ENCODE measurements at places on chromosomes 2 and 18. TPM values are rescaled to one million over a fixed set of nuclear protein-coding genes. Genes with fewer than 3 reads are reported as not detected.

CERKL gene
- total RNA-seq: not detected

SRD5A2 gene
- total RNA-seq: not detected

ASB3 gene
- total RNA-seq: 32.6 TPM

NEU2 gene
- not detected for total RNA-seq

CABYR gene
- 5.6 TPM for total RNA-seq

CIDEA gene
- total RNA-seq: 0.26 TPM

CBLN2 gene
- total RNA-seq: not detected

CAPN14 gene
- 0.17 TPM for total RNA-seq

PTPN2 gene
- 23.6 TPM for total RNA-seq

TNFRSF11A gene
- total RNA-seq: 0.66 TPM

MRO gene
- total RNA-seq: under 0.01 TPM

GPAT2 gene
- 3.9 TPM for total RNA-seq

RMDN2 gene
- total RNA-seq: 5.1 TPM

ERBB4 gene
- total RNA-seq: 0.17 TPM

ALLC gene
- not detected for total RNA-seq

IL36B gene
- not detected for total RNA-seq

SPDYA gene
- total RNA-seq: 0.77 TPM

CPS1 gene
- total RNA-seq: 25.7 TPM

TXNDC2 gene
- not detected for total RNA-seq

VAMP8 gene
- total RNA-seq: 2.1 TPM

SCN2A gene
- total RNA-seq: 2.1 TPM

ANKRD23 gene
- total RNA-seq: 1.3 TPM

CLHC1 gene
- 7.2 TPM for total RNA-seq

AFF3 gene
- 0.50 TPM for total RNA-seq

NCKAP1 gene
- 106 TPM for total RNA-seq

CMPK2 gene
- total RNA-seq: 0.26 TPM

IL18R1 gene
- total RNA-seq: 5.4 TPM

CFC1 gene
- not detected for total RNA-seq

TSN gene
- 42.9 TPM for total RNA-seq

All from fibroblast of lung (primary cell).